Retina (tissue), 1 donor: ENCODE measurements at places on chromosomes 6 and 20.

GRCh38 chr6:122200440-122200839, 199.0 kb upstream of the HSF2 start:
- no peak for DNase-seq

GRCh38 chr20:7758406-7758805, 181.9 kb downstream of the HAO1 start:
- no peak for DNase-seq

DNA sequence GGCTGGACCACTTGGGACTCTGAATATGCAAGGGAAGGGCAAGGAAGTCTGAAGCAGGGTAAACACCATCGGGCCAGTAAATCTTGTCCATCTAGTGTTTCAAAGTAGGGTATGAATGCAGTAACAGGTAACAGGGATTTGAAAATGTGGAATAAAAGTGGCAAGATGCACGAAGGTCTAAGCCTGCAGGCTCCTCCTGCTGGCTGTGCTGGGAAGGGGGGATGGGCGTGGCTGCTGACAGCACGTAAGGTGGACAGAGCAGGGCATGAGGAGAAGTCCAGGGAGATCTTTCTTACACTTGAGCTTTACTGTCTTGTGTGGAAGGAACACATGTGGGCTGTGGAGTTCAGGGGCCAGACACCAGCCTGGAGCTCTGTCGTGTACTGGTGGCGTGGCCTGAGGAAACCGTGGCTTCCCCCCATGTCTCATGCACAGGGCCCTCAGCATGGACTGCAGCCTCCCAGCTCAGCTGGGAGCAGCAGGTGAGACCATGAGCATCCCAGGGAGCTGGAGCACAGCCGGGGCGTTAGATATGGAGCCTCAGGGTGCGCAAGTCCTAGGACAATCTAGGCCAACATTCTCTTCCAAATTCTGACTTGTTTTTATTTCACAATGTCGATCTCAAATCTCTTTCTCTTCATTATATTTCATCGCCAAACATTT, 84.5 kb downstream of the SLC22A23 start:
- no peak for DNase-seq

DNA sequence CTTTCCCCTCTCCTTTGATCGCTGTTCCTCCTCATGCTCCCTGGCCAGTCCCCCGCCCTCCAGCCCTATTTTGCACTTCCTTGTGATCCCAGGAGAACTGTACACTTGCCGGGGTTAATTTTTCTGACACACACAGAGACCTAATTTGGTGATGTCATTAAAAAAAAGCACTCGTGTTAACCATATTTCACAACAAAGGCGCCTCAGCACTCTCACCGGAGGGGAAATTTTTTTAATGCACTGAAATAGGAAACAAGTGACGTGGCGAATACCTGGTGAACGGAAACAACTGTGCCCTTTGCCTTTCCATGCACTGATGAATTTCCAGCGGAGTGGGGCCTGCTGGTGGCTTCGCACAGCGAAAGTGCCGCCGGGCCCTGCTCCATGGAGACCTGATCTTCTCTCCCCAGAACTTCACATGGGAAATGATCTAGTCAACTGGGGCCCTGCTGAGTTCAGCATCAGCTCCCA, 53.9 kb upstream of the TAGAP start:
- DNase-seq, result peak; percentile 53

DNA sequence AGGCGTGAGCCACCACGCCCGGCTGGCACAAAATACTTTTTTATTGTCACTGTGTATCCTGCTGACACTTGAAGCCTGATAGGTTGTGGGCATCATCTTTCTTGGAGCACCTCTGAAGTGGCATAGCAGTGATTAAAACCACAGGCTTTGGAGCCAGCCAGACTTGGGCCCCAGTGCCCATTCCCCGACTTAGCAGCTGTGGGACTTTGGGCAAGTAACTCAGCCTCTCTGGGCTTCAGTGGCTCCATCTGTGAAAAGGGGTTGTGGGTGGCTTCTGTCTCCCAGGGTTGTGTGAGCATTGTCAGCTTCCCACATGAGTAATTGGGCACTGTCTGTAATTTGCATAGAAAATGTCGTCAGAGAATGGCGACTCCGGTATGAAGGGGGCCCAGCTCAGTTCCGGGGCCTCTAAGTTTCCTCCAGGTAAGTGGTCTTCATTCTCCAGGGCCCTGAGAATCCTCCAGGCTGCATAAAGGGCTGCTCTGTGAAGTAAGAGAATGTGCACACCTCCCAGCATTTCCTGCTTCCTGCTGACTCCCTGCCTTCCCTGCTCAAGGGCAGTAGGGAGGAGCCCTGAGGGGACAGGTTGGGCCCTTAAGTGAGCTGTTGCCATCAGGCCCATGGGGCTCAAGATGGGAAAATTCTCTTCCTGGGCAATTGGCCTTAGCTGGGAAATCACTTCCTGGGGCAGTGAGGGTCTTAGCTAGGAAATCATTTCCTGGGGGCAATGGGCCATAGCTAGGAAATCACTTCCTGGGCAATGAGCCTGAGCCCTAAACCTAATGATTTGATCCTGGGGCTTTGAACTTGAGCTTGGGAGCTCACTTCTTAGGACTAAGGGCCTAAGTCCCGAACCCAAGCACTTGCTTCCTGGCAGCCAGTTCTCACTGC, 27.2 kb downstream of the ARHGAP40 start:
- DNase-seq, result no peak

DNA sequence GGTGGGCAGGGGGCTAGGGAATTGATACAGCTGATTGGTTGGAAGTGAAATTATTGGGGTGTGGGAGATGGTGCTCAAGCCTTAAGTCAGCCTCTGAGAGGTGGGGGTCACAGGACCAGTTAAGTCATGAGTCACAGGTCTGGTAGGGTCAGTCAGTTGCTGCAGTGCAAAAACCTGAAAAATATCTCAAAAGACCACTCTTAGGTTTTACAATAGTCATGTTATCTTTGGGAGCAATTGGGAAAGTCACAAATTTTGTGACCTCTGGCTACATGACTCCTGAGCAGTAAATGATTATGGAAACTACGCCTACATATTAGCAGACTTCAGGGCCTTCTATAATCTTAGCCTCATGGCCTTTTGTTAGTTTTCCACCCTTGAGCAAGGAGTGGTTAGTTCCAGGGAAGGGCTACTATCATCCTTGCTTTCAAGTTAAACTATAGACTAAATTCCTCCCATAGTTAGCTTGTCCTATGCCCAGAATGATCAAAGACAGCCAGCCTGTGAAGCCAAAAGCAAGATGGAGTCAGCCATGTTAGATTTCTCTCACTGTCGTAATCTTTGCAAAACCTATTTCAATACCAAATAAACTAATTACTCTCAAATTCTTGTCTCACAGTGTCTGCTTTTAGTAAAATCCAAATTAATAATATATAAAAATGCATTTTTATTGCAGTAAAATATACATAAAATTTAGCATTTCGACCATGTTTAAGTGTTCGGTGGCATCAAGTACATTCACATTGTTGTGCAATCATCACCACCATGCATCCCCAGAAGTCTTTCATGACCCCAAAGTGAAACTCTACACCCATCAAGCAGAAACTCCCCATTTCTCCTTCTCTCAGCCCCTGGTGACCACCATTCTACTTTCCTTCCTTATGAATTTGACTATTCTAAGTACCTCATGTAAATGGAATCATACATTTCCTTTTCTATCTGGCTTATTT, 60.9 kb upstream of the CD2AP start:
- DNase-seq, result no peak

DNA sequence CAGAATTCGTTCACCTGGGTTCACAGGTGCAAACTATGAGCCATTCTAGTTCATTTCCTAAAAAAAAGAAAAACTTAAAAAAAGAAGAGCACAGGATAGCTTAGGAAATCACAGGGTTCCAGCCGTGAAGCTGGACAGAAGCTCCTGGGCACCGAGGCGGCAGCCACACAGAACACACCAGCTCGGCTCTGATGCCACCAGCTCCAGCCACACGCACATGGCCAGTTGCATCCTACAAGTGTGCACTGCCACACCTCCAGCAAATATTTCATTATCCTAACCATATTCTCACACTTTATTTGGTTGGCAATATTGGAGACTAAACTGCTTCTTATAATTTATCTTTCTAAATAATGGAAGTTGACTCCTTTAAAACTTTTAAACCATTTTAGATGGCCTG, 26.2 kb upstream of the AFDN start:
- no peak for DNase-seq

DNA sequence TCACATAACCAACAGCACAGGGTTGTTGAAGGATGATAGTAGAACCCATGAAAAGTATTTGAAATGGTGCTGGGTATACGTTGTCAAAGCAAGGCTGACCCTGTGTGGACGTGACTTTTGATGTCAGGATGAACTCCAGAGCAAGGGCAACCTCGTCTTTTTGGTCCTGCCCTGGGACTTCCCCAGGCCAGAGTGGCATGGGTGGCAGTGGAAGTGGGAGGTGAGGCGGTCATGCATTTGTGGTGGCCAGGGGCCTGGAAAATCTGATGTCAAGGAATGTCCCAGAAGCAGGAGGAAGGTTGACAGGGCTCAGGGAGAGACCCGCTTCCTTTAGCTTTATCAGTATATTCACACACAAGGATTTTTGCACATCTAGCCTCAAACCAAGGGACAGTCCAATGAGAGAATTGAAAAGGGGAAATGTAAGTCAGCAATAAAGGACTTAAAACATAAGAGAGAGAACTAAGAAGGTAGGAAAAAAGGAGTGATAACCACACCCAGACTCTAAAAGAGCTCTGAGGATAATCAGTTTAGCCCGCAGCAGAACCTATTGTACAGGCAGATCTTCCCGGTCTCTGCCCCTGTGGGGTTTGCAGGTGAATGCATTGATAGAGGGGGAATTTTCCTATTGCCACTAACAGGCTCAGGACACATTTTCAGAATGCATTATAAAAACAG, 98.8 kb upstream of the HDGFL1 start:
- DNase-seq, result no peak

GRCh38 chr6:7640016-7640415, 50.0 kb downstream of the SNRNP48 start:
- no peak for DNase-seq

DNA sequence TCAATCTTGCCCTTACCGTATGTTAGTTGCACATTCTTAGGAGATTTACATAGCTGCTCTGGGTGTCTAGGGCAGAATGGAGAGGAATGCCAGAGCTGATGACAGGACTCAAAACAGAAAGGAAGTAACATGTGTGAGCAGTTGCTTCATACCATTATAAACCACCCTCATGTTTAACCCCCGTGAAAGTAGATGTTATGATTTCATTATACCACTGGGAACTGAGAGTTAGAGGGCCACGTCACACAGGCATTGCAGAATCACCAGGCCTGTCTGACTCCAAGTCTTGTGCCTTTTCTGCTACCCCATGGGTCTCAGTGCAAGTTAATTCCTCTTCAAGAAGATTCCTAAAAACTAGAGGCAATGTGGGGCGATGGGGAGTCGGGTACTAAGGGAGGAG, 23.5 kb upstream of the SIM1 start:
- no peak for DNase-seq

DNA sequence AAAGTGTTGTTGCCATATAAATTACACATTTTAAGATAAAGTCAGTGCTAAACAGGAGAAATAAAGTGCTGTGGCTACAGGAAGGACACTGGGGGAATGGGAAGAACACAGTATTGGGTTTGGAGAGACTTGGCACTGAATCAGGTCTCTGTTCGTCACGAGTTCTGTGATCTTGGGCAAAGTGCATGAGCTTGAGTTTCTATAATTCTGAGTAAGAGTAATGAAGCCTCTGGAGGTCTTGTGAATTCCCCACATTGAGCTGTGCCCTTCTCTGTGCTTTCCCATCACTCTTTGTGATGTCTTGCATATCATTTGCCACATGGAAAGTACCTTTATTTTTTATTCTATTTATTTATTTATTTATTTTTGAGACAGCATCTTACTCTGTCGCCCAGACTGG, 16.8 kb upstream of the EEF1A1 start:
- DNase-seq, result no peak

- no peak for DNase-seq
Measured at GRCh38 chr6:56911847-56912246, 43.1 kb upstream of the BEND6 start.

- DNase-seq, result peak; percentile 66
Measured at GRCh38 chr6:145138469-145139139, 596.7 kb downstream of the EPM2A start.

DNA sequence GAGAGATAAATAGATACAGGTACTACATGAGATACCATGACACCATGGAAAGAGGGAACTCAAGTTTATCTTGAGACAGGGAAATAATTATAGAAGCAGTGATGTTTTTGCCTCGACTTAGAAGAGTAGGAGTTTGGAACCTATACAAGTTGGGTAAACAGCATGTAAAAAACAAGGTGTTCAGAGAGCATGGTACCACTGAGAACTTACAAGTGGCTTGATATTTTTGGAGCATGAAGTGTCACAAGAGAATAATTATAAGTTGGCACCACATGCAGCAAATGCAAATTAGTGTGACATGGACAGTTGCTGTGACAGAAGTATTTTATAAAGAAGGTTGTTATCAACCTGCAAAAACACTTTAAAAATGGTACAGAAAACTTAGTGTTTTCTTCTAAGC, 47.1 kb upstream of the SCAF8 start:
- DNase-seq, result no peak

DNA sequence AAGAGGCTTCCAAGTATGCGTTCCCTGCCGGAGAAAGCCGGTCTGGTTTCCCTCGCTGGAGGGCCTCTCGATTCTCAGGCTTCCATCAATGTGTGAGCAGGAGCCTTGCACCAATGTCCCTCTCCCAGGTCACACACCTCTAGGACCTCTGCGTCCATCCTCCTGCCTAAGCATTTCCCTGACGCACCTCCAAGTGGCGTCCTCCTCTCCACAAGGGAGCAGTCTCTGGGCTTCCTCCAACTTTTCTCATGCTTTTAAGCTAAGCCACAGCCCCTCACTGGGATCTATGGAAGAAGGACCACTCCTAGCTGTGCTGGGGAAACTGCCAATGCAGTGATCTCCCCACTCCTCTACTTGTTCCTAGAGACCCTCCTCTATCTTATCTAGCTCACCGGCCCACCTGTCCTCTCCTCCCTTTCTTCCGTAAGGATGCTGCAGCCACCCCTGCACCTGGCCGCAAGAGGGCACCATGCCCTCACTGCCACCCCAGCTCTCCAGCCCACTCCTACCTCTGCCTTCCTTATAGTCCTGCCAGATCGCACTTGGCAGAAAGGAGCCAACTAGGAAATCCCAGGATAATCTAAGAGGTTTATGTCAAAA, 258.7 kb downstream of the LRFN2 start:
- DNase-seq, result no peak

GRCh38 chr6:38020593-38020992, 201.1 kb downstream of the ZFAND3 start:
- DNase-seq, result no peak

GRCh38 chr6:37187321-37188022, 17.5 kb downstream of the PIM1 start:
- no peak for DNase-seq

GRCh38 chr6:15593798-15594197, 69.0 kb downstream of the DTNBP1 start:
- no peak for DNase-seq

DNA sequence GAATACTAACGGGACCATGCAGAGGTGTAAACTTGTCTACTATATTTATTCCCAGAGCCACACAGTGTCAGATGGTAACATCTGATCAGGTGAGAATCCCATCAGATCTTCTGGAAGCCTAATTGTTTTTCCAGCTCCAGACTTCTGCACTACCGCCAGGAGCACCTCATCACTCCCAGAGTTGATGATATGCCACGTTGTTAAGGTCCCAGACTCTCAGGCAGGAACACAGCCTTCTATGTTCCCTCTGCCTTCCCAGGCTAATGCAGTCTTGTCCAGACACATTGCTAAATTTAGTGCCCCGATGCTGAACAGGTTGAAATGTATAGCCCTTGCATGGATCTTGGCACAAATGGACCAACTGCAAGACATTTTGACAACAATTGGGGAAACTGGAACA, 86.2 kb downstream of the PROKR2 start:
- DNase-seq, result no peak
